ENCODE measurements at places on chromosomes 6 and 20.

GRCh38 chr6:53837865-53838769 lies 43.3 kb downstream of the LRRC1 start:
- no peak for DNase-seq

GRCh38 chr6:108157981-108158525 lies 7.8 kb upstream of the NR2E1 start:
- DNase-seq, result no peak

DNA sequence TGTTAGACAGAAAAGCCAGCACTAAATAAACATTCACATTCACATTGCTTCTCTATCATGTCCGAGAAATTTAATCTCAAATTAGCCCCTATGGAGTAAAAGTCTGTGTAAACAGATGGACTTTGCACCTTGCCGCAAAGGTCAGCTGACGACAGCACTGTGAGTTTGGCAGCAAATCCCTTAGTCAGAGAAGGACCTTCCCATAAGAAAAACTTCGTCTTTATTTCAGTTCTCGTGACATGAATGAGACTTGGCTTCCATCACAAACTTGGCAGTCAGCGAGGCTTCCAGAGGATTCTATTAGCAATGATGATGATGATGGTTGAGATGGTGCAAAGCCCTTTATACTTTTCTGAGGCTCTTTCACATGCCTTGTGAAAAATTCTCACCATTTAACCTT lies 133.7 kb upstream of the IFNGR1 start:
- DNase-seq, result no peak

DNA sequence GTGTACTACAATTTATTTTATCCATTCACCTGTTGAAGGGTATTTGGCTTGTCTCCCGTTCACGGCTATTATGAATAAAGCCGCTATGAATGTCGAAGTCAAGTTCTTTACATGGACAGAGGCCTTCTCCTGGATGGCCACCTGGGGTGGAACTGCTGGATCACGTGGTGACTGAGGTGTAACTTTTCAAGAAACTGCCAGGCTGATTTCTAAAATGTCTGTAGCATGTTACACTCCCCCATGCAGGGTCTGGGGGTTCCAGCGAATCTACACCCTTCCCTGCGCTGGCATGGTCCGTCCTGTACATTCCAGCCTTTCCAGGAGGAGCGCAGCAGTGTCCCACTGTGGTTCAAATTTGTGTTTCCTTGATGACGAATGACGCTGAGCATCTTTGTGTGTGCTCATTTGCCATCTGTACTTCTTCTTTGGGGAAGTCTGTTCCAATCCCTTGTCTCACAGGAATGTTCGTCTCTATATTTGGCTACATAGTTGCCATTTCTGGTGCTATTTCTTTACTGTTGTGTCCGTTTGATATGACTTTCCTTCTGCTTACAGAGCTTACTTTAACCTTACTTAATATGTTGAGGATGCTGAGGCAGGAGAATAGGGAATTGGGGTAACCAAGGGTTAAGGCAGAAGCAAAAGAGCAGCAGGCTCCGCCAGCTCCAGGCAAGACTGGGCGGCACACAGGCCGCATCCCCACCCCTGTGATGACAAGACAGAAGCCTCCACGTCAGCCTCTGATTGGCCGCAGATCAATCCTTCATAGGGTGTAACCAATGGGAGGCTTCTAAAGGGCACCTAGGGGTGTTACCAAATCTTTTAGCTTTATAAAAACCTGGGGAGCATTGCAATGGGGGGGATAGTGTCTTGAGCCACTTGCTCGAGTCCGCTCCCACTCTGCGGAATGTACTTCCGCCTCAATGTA lies 106.6 kb downstream of the TAF4 start:
- no peak for DNase-seq

GRCh38 chr20:47125758-47126591 lies 230.5 kb downstream of the ZMYND8 start:
- DNase-seq, result no peak

- DNase-seq, result no peak
Measured at GRCh38 chr20:11852811-11853210, 64.9 kb upstream of the BTBD3 start.

GRCh38 chr6:163897030-163897429 lies 482.5 kb downstream of the QKI start:
- no peak for DNase-seq

GRCh38 chr20:25049261-25050060 lies 8.5 kb downstream of the ACSS1 start:
- no peak for DNase-seq

DNA sequence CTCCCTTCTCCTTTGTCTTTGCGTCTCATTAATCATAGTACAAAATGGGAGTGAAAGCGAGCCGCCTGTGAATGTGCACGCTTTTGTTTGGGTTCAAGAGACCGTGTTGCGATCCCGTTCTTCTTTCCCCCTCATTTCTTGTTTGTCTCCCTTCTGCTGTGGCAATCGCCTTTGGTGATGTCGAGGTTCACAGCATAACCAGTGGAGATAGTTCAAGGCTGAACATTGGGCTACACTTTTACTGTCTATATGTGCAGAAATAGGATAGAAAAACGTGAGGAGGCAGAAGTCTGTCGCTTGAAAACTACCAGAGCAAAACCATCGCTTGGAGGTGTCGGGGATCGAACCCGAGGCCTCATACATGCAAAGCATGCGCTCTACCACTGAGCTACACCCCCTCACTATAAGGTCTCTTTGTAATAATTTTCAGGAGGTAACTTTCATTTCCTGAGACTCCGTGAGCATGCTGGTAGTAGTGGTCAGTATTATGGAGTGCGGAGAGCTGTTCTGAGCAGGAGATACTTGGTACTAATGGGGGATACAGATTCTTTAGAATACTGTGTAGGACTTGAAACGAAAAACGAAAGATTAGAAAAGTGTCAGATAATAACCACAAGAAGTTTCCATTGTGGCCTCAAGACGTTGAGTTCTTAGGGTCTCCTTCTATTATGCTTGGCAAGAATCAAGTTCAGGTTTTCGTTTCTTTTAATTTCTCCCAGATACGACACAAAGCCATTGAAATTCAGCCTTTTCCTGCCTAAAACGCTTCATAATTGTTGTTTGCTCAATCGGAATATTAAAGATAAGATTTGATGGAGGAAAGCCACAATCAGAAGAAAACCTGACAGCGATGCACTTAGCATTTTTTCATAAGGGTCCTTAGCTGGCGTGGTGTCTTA lies 106.6 kb downstream of the TRIM27 start:
- no peak for DNase-seq

DNA sequence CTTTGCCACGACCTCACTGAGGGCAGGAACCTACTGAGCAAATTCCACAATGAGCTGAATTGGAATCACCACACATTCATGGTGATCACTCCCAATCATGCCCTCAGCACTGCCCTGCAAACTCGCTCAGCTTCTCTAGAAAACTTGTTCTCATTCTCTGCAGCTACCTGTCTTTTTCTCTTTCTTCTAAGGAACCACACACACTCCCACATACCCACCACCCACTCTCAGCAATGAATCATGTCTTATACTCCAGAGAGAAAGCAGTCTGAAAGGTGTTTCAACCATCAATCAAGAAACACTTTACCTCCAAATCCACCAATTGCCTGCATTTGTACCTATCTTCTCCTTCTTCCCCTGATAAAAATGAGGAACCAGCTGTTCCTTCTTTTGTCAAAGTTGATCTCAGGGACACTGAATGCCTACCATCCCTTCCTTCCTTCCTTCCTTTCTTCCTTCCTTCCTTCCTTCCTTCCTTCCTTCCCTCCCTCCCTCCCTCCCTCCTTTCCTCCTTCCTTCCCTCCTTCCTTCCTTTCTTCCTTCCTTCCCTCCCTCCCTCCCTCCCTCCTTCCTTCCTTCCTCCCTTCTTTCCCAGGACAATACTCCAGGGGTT lies 84.6 kb upstream of the SGK1 start:
- no peak for DNase-seq

DNA sequence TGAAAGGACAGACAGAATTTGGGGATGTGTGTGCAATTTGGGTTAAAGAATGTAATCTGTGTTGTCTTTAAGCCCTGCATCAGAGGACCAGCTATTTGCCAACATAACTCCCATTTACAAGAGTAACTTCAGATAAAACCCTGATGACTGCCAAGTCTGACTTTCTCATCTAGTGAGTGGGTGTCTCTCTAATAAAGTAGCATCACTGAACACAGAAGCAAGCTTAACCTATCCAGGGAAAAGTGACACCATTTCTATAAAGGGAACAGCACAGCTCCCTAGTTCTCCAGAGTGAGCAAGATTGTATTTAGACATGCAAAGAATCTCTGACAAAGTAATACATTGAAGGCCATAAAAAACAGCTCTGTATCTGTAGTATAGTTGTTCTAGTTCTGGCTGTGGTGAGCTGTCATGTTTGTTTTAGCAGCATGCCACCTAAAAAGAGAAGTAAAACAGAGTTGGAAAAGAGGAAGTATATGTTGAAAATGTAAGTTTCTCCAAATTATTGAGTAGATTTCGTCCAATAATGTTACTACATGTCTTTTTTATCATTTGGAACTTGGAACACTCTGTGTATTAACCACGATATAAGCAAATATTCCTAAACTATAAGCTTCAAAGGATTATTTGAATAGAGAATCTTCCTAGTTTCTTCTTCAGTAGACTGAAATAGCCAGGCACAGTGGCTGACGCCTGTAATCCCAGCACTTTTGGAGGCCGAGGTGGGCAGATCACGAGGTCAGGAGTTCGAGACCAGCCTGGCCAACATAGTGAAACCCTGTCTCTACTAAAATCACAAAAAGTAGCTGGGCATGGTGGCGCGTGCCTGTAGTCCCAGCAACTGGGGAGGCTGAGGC lies 8.8 kb upstream of the PIM1 start:
- DNase-seq, result no peak

DNA sequence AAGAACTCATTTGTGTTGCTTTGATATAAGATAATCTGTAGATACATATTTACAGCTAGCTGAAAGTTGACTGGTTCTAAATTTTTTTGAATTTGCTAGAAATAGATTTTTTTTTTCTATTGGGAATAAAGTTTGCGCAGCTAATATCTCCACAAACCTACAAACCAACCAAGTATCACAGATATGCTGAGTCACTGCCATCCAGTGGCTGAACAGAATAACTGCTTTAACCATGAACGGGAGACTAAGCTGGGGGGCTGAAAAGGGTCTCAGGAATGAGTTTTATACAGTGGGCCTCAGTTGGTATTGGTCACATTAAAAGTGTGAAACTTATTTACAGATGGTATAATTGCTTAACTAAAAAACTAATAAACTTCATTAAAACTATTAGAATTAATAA lies 326.7 kb upstream of the CNR1 start:
- no peak for DNase-seq

DNA sequence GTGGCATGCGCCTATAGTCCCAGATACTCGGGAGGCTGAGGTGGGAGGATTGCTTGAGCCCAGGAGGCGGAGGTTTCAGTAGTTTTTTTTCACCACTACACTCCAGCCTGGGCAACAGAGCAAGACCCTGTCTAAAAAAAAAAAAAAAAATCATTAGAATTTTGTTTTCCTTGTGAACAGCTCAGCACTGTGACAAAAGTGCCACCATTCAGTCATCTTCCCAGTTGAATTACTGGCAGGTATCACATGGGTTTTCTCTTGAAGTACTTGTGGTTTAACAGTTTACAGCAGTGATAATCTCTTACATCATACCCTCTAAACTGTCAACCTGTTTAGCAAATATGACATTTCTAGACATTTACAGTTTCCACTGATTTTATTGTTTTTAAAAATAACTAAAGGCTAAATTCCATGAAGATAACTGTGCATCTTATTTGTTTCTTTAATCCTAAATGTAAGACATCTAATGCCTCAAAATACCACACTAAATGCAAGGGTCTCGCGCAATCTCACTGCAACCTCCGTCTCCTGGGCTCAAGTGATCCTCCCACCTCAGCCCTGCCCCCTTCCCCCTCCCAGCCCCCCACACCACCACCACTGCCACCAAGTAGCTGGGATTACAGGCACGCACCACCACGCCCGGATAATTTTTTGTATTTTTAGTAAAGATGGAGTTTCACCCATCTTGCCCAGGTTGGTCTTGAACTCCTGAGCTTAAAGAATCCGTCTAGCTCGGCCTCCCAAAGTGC lies 7.0 kb downstream of the TRPC4AP start:
- no peak for DNase-seq

GRCh38 chr20:4717816-4718570 lies 3.7 kb upstream of the PRND start:
- DNase-seq, result no peak

- DNase-seq, result no peak
Measured at GRCh38 chr6:133399426-133399825, 158.3 kb downstream of the EYA4 start.
